ENCODE measurements at places on chromosomes 11 and 22.
A peak's percentile ranks its signal among the peaks of the same experiment; 100 is the strongest.

DNA sequence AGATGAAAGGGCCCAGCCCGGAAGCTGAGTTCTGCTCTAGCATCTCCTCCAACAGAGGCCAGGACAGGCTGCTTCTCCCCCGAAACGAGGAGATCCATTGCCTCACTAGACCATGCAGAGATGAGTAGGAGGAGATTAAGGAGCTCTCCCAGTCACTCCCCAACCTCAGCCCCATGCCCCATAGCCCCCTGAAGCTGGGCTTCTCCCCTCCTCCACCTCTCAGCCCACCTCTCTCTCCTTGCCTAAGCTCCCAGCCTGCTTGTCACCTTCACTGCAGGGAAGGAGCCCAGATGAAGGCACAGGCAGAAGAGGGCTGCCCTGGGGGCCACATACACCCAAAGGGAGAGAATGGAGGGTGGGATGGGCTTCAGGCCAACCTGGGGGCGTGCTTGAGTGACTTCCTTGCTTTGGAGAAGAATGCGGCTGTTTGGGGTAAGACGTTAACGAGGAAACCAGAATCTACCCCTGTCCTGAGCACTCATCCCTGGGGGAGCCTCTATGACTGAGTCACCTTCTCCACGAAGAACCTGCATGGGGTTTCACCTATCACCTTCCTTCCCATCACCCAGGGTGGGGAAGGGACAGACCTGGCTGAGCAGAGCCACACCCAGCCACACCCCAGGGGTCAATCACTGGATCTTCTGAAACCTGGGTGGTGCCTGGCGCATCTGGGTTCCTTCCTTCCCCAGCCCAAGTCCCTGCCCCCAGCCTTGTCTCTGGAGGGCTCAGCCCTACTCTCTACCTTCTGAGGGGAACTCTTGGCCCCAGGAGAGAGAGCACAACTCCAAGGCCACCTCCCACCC, 11.6 kb upstream of the GNAZ start:
- DNase-seq, result no peak

- no peak for DNase-seq
Observed at GRCh38 chr11:93209466-93209865, 11.7 kb upstream of the SLC36A4 start.

- no peak for DNase-seq
Observed at GRCh38 chr11:4979036-4979435, 15.6 kb upstream of the OR51L1 start.

DNA sequence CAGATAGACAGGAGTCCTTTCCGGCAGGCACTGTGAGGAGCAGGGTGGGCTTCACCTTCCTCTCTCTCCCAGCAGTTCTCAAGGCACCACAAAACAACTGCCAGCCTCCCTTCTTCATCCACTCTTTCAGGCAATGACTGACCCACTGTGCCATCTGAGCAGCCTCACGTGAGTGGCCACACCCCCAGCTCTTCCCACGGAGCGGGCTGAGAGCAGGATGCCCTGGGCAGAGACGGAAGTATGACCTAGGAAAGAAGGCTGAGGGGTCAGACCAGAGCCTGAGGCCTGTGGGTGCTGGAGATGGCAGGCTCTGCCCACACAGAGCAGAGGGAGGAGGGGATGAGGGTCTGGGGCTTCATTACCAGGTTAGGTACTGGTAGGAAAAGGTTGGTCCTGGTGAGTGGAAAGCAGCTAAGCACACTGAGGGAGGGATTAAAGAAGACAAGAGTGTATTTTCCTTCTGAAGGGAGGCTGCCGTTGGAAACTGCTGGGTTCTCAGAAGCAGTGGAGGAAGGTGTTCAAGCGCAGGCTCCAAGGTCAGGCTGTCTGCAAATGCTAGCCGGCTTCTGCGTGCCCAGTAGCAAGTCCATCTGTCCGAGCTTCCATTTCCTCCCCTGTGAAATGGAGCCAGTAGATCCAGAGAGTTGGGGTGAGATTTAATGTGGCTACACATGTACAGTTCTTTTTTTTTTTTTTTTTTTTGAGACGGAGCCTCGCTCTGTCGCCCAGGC, 4.6 kb downstream of the NLRP6 start:
- no peak for DNase-seq

GRCh38 chr11:129295746-129296145, 79.9 kb upstream of the BARX2 start:
- no peak for DNase-seq

- peak; percentile 97 for DNase-seq
Observed at GRCh38 chr11:747158-748006, at the start of gene TALDO1. Gene TALDO1, plus strand, starts transcription at chr11:747464. Its CDS starts 18 bp downstream, at chr11:747482.

GRCh38 chr22:39622881-39623367, 52.4 kb downstream of the CACNA1I start:
- peak; percentile 81 for DNase-seq

DNA sequence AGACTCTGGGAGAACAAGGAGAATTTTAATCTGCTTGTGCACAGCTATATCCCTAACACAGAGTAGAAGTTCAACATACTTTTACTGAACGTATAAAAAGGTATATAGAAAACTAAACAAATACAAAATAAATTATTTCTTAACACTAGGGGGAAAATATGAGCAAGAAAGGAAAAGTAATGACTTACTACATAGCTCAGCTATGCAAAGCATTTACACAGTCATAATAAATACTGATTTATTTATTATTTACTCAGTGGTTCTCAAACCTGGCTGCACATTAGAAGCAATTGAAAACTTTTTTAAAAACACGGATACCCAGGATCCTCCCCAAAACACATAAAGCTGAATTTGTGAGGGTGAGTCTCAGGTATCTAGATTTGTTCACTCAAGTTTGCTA, 182.5 kb downstream of the TTC28 start:
- DNase-seq, result no peak

- DNase-seq, result peak; percentile 54
Observed at GRCh38 chr11:19243613-19244012, 2.9 kb upstream of the E2F8 start.

DNA sequence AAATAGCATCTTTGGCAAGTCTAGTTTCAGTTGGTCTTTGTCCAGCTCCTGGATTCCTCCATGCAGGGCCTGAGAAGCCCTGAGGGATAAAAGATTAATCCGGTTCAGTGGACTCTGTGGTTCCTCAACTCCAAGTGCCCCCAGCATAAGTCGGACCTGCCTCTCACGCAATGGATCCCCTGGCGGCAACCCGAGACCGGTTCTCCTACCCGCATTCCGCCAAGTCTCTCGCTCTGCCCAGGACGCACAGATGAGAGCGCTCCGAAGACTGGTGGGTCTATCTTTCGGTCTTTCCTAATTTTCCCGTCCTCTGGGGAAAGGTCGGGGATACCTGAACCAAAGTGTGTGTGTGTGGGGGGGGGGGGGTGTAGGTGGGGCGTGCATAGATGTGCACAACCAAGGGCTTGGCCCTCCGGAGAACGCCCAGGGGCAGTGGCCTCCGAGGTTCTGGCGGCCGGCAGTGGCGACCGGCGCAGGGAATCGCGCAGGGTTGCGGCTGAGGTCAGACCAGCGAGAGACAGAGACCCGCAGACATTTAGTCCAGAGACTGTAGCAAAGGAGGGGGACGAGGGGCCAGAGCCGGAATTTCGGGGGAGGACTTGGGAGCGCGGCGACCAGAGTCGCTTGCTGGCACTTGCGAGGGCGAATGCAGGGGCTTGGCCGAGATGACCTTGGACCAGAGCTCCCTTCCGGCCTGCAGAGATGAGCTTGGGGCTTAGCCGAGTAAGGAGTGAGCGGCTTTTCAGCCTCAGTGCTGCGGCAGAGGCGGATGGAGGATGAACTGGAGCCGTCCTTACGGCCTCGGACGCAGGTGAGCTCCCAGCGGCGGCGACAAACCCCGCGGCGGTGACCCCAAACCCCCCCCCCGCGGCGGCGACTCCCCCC, 712 bp upstream of the SLC2A11 start:
- DNase-seq, result peak; percentile 70

- no peak for DNase-seq
Observed at GRCh38 chr11:78291503-78292108, 102.9 kb downstream of the USP35 start.

DNA sequence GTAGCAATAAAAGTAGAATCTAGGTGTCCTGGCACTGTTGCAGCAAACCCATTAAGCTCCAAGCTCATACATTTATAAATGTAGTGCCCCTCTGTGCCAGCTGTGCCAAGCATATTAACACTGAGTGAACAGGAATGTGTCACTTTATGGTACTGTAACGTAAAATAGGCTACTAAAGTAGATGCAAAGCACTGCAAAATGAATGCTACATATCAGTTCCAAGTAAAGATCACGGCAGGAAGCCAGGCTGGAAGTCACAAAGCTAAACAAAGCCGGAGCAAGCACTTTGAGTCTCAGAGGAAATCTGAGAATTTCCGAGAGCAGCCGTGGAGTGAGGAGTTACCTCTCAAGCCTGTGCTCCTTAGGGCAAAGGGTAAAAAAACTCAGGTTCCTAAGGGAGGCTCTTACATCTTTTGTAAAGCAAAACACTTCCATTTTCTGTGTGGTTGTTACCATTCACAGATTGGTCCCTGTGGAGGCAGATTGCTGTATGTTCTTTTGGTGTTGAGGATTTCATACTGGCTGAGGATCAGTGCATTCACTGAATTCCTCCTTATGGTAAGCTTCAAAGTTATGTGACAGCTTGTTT, 85.7 kb downstream of the WNT11 start:
- no peak for DNase-seq

GRCh38 chr11:45451766-45452440, 165.8 kb upstream of the SYT13 start:
- DNase-seq, result no peak

GRCh38 chr11:9144828-9145227, 53.4 kb upstream of the SCUBE2 start:
- no peak for DNase-seq

DNA sequence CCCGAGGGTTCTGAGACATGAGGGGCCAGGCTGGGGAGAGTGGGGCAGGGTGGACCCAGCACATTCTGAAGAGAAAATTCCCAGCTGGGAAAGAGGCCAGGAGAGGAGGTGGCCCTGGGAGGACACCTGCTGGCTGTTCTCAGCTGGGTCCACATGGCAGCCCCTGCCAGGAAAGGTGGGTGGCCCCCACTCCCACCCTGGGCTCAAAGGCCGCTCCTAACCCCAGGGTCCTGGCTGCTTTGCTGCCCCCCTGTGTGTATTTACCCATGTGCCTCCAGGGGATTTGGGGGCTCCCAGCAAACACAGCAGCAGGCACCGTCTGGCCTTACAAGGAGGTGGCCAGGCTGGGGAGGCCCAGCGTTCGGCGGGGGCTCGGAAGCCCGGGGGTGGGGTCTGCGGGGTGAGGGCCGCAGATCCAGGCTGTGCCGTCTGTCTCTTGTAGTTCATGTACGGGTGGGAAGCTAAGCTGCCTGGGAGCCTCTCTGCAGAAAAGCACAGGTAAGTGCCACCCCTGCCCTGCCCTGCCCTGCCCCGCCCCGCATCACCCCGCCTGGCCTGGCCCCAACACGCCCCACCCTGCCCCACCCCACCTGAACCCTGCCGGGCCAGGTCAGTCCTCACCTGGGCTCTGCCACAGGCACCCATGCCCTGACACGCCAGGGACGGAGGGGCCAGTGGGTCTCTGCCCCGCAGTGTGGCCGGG, 10.6 kb downstream of the MUC5B start:
- DNase-seq, result no peak

DNA sequence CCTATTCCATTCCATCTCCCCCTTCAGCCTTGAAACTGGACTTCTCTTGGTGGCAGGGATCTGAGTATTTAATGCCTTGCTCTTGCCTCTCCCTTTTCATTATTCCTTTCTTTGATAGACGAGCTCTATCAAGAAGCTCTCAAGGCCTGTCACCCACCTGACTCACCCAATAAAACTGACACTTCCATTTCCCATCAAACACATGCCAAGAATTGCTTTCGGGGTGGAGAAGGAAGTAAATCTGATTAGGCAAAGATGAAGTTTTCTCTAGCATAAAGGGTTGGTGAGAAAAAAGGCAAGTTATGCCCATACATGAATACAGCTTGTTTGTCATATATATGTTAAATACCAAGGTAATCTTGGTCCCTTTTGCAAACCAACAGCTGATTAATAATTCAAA, 34.9 kb upstream of the MYEOV start:
- DNase-seq, result no peak

GRCh38 chr11:111310723-111311122, 12.4 kb downstream of the POU2AF3 start:
- no peak for DNase-seq

GRCh38 chr11:78241475-78241874, 52.8 kb downstream of the USP35 start:
- DNase-seq, result no peak

GRCh38 chr11:126748793-126749192, 251.8 kb downstream of the KIRREL3 start:
- DNase-seq, result no peak

DNA sequence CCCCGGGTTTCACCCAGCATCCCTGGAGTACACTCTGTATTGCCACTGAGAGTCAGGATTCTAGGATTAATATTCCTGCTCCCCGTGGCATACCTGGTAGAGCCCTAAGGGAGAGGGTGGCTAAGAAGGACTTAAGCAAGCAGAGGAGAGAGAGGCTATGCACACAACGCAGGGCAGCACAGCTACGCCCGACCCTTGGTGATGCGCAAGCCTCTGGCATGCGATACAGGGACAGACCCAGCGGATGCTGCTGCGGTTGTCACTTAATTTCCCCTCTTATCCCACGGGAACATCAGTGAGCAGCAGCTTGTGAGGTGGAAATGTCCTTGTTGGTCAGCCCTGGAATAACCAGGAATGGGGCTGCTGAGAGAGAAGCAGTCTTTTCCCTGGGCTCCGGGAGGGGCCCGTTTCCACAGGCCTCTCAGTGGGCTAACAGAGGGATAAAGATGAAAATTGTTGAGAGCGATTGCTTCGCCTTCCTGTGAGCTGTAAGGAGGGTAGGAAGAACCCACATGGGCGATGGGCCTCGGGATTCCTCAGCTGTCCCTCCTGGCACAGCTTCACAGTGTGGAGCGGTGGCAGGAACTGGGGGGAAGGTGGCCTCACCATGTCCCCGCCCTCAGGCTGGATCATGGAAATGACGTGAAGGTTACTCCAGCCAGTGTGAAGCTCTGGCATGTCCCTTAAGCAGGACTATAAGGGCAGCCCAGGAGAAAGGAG, 48.4 kb upstream of the RAB1B start:
- DNase-seq, result no peak

- peak; percentile 90 for DNase-seq
Observed at GRCh38 chr11:34464591-34465051, 25.9 kb downstream of the CAT start.

- DNase-seq, result no peak
Observed at GRCh38 chr11:118896921-118897591, 13.4 kb downstream of the CXCR5 start.

DNA sequence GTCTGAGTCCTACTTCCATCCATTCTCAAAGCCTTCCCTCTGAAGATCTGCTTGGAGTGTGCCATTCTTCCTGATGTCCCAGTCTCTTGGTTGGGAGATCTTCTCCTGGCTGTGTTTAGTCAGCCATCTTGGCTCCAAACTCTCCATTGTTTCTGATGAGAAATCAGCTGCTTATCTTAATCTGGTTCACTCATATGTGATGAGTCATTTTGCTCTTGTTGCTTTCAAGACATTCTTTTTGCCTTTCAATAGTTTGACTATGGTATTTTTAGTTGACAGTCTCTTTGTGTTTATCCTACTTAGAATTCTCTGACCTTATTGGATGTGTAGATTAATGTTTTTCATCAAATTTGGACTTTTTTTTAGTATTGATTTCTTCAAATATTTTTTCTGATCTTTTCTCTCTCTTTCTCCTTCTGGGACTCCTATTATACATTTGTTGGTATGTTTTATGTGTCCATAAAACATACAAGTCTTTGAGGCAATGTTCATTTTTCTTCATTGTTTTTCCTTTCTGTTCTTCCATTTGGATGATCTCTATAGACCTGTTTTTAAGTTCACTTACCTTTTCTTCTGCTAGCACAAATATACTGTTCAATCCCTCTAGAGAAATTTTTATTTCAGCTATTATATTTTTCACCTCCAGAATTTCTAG, 77.2 kb upstream of the CLPB start:
- DNase-seq, result peak; percentile 29
